ENCODE measurements at places on chromosomes 6 and 20.

- no peak for DNase-seq
Measured at GRCh38 chr6:83470587-83470986, 39.7 kb upstream of the ME1 start.

GRCh38 chr20:32116079-32116521, 6.6 kb downstream of the TM9SF4 start:
- DNase-seq = no peak

GRCh38 chr6:139801571-139802321, 427.3 kb upstream of the CITED2 start:
- DNase-seq = no peak

- DNase-seq = no peak
Measured at GRCh38 chr6:70549327-70549726, 17.4 kb upstream of the SDHAF4 start.

DNA sequence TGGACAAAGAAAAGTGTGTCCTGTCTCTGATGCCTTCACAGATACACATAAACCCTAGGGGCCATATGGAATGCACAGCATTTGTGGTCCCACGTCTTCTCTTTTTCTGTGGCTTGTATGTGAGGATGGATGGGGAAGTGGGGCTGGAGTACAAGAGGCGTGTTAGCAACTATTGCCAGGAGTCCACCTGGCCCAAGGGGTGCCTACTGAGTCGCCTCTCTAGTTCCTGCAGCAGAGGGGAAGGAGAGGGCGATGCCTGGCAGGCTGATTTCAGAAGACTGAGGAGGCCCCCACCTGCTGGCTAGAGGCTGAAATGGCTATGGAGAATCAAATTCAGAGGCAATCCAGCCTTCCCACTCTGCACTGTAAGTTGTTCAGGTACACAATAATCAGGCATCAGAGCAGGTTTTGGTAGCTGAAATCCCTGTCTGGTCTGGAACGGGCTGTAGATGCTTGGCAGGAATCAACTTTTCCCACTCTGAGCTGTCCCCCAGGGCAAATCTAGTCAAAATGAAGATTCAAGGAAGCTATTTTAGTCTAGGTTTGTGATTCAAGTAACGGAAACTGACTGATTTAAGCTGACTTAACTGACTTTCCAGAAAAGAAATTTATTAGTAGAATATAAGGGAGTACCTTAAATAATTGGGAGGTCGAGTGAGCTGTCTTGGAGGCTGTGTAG, 14.9 kb upstream of the PPARD start:
- DNase-seq = peak; percentile 79

DNA sequence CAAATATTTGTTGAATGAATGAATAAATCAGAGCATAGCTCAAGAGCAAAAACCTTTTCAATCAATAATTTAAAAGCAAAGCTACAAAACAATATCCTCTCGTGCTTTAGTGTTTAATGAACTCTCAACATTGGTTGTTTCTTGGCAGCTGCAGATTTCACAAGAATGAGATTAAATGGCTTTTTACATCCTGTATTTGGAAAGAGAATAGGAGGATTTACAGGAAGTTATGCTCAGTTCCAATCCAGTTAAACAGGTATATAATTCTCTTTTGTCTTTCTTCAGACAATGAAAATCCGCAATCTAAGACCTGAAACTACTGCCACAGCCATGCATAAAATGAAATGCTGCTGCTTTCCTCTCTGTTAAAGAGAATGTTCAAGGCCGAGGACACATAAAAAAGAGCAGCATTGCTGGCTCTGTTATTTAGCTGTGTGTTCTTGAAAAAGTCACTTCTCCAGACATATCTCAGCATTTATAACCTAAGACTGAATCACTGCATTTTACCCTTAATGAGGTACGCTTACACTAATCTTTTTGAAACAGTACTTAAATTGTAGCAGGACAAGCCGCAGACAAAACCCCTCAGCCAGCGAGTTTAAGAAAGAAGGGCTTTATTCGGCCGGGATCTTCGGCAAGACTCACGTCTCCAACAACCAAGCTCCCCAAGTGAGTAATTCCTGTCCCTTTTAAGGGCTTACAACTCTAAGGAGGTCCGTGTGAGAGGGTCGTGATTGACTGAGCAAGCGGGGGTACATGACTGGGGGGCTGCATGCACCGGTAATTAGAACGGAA, 3.6 kb downstream of the C6orf52 start:
- DNase-seq = no peak

GRCh38 chr20:49865559-49865958, 49.8 kb downstream of the SPATA2 start:
- no peak for DNase-seq

DNA sequence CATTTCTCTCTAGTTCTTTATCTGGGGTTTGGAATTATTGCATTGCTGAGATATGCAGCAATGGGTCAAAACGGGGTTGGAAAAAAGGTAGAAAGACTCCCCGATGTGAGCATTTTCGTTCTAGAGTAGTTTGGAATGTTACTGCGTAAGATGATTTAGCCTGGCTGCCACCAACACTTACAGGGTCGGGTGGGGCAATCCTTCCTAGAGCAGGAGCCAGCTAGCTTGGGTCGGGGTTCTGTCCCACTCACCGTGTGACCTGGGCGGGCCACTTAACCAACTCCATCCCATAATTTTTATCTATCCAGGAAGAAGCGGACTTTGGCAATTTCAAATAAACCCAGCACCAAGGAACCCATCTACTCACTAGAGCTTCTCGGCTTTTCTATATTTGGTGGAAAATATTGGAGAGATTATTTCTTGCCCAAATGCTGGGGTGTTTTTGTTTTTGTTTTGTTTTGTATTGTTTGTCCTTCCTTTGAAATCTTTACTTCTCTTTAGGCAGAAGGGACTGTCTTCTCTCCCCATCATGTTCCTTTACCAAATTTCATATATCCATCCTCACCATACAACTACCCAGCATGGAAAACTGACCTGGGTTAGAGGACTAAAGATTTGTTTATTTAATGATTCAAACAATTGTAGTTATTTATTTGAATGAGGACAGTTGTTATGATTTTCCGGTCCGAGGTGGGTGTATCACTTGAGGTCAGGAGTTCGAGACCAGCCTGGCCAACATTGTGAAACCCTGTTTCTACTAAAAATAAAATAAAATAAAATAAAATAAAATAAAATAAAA, 72.4 kb downstream of the GPX5 start:
- DNase-seq = no peak

DNA sequence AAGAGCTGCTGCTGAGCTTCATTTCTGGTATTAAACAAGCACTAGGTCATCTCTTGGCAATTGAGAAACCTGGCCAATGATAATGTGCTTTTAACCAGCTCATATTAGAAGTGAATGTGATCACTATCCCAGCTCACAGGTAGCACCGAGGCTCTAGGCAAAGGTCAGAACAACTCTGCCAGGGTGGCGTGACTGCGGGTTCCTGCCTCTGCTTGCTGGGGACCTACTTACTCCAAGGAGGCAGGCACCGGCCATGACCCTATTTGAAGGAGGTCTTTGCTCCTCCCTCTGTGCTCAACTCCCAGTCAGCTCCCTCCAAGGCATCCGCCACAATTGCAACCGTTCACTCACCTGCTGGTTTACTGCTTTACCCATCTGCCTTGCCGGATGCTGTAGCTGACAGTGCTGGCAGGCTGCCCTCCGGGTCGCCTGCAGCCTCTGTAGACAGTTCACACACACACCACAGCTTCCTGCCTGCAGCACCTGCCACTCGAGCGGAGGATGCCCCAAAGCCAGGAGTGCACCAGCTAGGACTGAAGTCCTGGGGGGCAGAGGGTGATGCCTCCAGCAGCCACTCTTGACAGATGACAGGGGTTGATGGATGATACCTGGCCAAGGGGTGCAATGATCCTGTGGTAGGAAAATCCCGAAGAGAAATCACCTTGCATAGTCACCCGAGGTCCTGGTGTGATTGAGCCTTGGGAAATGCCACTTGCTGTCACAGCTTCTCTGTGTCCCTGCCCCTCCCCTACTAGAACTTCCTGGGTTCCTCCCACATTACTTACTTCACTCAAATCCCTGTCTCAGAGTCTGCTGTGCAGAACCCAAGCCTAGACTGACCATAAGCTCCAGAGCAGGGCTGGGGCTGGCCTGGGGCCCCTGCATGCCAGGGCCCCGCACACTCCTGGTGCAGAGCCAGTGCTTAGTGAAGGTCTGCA, 8.8 kb upstream of the VSX1 start:
- peak; percentile 73 for DNase-seq

DNA sequence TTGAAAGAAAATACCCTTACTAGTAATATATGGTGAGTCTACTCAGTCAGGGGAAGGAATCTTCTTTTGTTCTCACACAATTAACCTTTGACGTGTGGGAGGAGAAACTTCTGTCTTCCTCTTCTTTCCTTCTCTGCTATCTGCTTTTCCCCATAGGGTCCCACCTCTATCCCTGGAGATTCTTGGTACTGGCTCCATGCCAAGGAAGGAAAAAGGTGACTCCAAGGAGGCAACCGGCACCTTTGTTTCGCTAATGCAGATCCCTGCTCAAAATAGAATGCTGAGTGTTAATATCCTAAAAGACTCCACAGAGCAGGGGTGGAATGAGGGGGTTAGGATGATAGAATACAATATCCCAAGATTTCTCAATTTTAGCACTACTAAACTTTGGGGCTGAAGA, 116.7 kb downstream of the CD164 start:
- DNase-seq = no peak

DNA sequence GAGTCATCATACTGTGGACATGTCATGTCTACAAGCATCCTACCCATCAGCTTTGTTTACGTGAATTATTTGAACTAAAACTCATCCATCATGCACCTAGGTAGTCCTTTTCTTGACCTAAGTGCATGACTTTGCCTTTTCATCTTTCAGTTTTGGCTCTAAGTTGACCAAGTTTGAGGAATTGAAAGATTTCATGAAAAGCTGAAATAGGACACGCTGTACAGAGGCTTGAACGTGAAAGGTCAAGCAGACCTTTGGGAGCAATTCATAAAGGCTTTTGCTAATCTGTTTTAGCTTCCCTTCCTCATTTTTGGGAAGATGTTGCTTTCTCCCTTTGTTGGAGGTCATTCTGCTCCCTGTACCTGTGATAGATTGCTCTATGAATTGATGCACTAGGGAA, 55.1 kb upstream of the MLIP start:
- no peak for DNase-seq

- DNase-seq = no peak
Measured at GRCh38 chr6:2948228-2949025, 22.9 kb downstream of the SERPINB6 start.

GRCh38 chr6:112511441-112511840, 164.3 kb downstream of the RFPL4B start:
- no peak for DNase-seq

GRCh38 chr6:1382331-1382882, 7.0 kb upstream of the FOXF2 start:
- DNase-seq = no peak

GRCh38 chr20:38001981-38002380, 31.3 kb downstream of the TTI1 start:
- DNase-seq = no peak

- DNase-seq = no peak
Measured at GRCh38 chr6:34172961-34173775, 27.3 kb upstream of the GRM4 start.

DNA sequence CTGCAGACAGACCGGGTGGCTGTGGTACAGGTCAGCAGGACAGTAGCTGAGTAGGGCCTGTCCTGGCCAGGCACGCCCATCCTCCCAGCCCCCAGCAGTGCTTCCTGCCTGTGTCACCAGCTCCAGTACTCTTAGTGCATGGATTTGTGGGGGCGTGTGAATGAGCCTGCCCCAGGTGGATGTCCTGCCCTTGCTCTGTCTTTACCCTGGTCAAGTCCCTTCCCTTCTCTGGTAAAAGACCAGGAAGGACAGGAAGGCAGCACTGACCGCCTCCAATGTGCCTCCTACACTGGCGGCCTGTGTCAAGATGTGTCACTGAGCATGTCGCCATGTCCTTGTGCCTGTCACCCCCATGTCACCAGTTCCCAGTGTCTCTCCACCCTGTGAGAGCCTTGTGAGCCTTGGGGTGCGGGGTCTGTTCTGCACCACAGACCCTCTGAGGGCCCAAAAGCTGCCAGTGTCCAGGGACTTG, 11.9 kb downstream of the TEAD3 start:
- no peak for DNase-seq

DNA sequence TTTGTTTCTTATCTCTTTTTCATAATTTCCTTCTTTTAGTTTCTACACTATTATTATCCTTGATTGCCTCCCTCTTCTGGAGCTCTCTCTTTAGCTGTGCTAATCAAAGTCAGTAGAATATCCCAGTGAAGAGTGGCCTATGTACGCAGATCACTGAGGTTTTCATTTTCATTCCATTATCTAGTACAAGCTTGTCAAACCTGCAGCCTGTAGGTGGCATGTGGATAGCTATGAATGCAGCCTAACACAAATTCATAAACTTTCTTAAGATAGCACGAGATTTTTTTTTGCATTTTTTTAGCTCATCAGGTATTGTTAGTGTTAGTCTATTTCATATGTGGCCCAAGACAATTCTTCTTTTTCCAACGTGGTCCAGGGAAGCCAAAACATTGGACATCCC, 825.7 kb upstream of the MAP3K7 start:
- no peak for DNase-seq

GRCh38 chr6:144289006-144289405, 3.9 kb downstream of the UTRN start:
- no peak for DNase-seq

DNA sequence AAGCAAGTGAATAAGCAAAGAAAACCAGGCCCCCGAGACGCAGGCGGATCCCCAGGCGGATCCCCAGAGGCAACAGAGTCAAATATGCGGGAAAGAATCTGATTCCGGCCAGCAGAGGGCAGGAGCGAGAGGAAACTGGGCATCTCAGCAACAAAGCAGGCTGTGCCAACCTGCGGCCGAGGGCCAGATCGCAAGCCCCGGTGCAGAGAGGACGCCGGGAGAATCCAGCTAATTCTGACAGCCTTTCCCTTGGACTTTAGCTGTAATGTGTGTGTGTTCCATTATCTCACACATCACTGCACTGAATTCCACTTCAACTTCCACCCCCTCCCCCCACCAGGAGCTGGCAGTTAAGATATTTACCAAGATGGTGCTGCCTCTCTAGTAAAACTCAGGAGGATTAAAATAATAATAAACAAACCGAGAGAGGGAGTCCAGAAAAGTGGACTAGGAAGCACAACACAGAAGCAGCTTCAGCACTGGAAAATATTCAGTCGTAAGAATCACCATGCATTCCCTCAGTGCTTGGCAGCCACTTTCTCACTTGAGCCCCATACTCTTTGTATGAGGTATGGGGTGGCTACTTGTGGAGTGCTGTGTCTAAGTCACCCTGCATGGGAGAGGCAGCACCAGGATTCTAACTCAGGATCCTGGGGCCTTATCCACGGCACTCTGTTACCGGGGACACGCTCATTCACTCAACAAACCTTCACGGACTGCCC, 66.2 kb upstream of the SNX9 start:
- DNase-seq = peak; percentile 78

- DNase-seq = no peak
Measured at GRCh38 chr20:24443436-24443835, 26.0 kb upstream of the SYNDIG1 start.

DNA sequence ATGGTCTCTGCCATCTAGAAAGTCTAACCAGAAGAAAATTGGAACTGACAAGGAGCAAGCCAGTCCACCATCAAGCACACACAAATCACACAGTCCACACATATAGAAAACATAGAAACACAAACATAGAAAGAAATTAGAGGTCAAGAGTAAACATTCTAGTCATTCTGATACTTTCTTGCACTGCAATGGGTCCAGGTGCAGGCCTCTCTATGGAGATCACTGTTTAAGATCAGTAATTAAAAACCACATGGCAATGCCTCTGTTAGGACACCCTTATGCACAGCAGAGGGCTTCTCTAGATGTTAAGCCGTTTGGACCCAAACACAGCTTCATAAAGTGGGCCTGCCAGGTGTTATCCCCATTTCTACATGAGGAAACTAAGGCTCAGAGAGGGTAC, 42.8 kb upstream of the SLC22A23 start:
- no peak for DNase-seq
